Suppressor macrophage (primary cell): ENCODE measurements at places on chromosomes 11 and 22.
A peak's percentile ranks its signal among the peaks of the same experiment; 100 is the strongest.

GRCh38 chr11:813072-813455 is 3.3 kb downstream of the RPLP2 start:
- DNase-seq: no peak

DNA sequence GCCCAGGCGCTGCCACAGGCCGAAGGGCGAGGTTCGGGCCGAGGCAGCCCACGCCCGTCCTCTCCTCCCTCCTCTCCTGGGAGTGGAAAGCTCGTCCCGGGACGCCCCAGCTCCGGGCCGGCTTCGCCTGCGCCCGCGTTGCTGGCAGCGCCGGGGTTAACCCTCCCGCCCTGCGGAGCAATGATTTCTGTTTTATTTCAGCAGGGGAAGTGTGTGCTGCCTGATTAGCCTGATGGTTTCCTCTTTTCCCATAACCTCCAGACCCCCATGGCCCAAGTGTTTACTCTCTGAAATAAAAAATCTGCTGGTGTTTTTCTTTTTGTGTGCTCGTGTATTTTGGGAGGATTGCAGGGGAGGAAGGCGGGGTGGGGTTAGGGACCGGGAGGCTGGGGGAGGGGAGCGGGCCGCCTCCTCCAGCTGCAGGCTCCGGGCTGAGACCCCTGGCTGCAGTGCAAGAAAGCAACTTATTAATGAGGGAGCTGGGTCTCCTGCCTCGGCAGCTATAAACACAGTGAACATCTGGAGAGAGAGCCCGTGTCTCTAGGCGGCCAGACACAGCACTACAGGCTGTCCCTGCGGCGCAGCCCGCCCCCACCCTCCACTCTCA is 38.6 kb downstream of the ETS1 start:
- peak; percentile 53 for DNase-seq

DNA sequence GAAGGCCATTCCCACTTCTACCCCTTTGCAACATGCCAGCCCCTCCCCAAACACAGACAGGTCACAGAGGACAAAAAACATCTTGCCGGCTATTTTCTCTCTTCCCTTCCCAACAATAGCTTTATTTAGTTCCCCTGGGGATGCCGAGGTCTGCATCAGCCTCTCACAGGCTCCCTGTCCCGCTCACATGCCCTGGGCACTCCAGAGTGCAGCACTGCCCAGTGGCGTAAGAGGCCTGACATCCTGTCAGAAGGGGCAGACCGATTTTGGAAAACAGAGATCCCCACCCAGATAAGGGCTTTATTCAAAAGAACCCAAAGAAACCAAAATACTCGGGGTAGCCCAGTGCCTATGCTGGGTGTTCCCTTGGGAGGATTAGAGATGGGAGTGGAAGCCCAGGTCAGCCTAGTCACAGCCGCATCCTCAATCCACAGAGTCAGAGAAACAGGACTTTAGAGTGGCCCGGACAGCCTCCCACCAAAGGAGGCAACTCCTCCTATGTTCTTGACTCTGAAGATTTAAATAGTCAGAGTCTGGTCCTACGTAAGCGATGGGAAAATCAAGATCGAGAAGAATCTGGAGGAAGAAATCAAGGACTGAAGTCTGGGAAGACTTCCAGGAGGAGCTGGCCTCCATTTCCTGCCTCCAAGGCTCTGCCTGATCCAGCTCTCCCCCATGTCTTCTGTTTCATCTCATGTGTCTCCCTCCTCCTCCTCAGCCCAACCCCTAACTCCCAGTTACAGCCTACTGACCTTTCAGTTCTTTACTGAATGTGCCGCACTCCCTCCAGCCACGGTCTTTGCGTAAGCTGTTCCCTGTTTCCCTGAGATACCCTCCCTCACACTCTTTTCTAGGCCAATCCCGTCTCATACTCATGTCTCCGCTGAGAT is 129.3 kb downstream of the FBXO7 start:
- DNase-seq: no peak

DNA sequence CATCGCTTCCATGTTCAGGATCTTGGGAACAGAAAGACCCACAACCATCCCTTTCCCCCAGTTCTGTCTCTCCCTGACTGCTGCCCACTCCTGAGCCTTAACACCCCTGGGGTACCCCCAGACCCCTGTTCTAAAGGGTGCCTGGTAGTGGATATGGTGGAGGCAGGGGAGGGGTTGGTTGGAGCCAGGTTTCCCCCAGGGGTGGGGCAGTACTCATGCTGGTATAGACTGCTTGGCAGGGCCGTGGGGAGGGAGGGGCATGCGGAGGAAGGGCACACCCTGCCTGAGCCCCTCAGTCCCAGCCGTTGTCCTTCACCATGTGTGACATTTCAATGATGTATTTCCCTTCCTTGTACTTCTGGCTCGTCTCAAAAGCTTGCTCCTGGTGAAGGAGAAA is 4.0 kb downstream of the YPEL4 start:
- no peak for DNase-seq

DNA sequence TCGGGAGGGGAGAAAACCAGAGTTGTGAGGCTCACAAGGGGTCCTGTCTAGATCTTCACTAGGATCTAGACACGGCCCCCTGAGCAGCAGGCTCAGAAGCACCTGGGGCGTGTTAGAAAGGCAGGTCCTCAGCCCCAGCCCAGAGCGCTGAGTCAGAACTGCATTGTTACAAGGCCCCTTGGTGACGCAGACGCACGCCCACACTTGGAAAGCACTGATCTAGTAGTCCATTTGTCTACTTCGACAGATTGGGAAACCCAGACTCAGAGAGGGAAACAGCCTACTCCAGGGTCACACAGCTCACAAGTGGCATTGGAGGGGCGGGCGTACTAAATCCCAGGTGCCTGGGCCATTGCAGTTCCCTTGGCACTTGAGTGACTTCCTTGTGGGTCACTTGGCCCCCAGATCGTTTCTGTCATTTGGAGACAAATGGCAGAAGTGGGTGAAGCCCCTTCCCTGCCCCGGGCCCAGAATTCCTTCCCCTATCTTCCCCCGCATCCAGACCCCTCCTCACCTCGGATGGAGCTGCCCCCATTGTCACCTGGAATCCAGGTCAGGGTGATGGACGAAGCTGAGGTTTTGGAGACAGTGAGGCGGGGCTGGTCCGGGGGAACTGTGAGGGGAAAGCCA is 110.8 kb downstream of the CEP164 start:
- DNase-seq: no peak

- no peak for DNase-seq
These were observed 1.9 kb downstream of the CLDN5 start for GRCh38 chr22:19522190-19522880.

DNA sequence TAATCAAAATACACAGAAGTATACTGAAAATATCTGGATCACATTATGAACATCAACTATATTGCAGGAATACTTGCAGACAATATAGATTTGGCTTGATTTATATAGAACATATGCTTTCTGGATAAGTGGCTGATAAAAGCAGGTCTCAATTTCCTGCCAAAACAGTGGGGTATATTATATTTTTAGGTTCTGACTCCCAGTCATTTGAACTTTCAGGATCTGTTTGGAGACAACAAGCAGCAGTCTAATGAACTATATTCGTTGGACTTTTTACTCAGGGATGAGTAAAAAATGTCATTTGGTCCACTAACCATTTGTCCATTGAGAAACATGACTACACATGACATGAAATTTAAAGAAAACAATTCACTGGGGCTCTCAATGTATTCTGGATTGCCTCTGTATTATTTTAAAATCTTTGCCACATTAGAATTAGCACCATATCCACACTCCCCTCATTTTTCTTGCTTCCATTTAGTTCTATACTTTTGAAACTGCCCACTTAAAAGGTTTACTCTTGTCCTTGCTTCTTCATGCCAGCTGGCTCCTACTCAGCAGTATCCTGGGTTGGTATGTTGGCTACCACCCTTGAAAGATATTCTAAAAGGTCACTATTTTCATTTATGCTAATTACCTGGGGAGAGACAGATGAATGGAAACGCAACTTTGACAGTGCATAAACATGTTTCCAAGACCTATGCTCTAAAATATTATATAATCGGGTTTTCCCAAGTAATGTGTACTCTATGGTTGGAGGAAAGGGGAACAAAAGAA is 153.0 kb downstream of the APOL5 start:
- DNase-seq: no peak

- DNase-seq: peak; percentile 74
These were observed 167.2 kb upstream of the ZBED5 start for GRCh38 chr11:11025087-11025486.

- no peak for DNase-seq
These were observed 12.2 kb downstream of the RIBC2 start for GRCh38 chr22:45425531-45426265.

- no peak for DNase-seq
These were observed 13.6 kb upstream of the FGF3 start for GRCh38 chr11:69832561-69833413.

DNA sequence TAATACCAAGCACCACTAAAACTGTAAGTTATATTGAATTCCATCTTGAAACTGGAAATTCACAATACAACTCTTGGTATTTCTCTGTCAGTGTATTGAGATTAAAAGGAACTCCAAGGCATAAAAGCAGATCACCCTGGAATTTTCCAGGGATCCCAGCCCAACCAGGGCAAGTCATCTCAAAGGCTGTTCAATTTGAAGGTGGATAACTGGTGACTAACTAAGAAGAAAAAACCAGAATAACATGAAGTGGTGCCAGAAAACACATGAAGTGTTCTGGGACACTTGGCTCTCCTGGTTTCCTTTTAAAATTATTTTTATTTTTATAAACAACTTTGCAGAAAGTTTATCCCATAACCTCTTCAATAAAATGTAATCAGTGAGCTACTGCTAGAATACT is 7.8 kb upstream of the BMAL1 start:
- no peak for DNase-seq

DNA sequence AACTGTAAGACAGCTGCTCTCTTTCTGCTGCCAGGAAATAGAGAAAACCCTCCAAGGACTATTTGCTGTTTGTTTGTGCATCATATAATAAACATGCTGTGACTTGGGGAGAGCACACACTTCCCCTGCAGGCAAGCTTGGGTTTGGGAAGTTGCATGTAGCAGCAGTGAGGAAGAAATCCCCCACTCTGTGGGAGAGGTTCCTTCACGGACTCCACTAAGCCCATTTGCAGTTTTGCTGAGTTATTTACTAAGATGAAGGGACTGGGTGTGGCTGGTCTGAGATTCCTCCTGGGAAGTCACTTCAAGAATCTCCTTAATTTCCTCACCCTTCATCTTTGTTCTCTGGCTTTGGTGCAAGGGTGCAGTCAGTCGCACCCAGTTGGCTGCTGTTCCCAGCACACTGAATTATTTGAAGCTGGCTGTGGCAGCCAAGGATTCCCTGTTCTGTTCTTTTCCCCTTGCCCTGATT is 104.9 kb downstream of the ARFGAP2 start:
- DNase-seq: no peak

DNA sequence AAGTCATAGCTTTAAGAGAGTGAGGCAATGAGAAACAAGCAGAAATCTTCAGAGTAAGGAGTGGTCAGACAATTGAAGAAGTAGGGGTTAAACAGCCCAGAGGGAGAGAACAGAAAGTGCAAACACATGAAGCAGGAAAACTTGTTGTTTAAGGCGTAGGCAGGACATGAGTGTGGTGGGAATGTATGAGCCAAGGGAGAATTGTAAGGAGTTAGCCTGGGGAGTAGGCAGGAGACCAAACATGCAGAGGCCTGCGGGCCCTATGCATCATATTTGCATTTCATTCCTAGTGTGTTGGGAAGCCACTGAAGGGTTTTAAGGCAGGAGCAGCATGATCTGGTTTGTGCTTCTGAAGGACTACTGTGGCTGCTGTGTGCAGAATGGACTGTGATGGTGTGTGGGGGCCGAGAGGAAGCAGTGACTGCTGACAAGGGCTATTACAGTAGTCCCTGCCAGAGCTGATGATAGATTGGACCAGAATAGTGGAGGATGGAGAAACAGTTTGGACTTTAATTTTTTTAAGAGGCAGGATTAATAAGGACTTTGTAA is 179.9 kb upstream of the C11orf87 start:
- DNase-seq: no peak

GRCh38 chr22:23180301-23180892 is at the start of gene BCR:
BCR (plus strand) TSS chr22:23180509; CDS start chr22:23180961, 452 bp downstream.
- peak; percentile 91 for DNase-seq

GRCh38 chr22:44360668-44361381 is 48.1 kb upstream of the SHISAL1 start:
- no peak for DNase-seq

DNA sequence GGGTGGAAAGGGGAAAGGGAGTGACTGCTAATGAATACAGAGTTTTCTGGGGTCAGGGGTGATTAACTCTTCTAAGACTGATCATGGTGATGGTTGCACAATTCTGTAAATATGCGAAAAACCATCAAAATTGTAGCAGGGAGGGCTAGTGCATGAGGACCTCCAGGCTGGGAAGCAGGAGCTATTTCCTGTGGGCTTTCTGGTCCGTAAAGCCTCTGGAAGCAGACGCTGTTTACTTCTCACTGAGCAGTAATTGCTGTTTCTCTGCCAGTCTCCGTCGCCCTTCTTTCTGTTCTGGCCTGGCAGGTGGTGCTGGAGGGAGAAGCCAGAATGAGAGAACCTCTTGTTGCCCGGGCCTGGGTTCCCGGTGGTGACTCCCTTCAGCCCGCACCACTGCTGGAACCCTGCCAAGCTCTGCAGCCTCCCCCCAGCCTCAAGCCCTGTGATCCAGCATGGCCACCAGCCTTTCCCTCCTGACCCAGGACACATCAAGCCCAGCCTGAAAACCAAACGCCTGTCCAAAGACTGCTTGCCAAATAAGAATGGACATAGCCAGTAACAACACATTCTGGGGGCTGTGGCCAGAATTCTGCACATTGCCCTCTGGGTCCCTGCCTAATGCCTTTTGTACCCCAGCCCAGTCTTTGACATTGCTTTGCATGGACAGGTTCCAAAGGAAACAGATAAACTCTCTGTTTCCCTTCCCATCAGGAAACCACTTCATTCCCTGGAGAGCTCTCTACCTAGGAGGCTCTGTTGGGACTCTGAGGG is 201.0 kb upstream of the NAV2 start:
- no peak for DNase-seq

DNA sequence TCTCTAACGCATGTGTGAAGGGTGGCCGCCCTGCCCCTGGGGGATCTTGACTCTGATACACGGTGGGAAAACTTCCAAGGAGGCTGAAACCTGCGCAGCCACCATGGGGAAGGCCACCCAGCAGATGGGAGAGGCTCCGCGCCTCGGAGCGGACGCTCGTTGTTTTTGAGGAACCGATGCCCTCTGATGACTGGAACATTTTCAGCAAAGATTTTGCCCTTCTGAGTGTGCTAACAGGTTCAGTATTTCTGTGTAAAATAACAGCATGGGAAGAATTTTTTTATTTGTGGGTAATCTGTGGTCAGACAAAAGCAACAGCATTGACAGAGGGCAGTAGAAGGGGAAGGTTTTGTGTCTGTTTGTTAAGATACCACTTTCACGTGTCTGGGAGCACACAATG is 16.7 kb downstream of the MB start:
- peak; percentile 87 for DNase-seq
